ENCODE measurements at places on chromosomes 11 and 22.

DNA sequence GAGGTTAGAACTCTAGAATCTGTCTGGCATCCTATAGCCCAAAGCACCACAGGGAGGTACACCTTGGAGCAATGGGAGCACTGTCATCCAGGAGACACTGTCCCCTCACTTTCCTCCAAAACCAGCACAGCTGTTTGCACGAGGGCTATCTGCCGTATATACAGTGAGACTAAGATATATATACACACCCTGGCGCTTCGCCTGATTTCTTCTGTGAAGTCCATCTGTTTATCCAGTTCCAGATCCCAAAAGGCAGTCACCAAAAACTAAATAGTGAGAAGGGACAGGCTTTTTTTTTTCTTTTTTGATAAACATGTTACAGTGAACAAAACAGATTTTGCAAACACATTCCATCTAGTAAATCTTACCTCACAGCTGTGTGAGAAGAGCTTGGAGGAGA, 68.5 kb downstream of the ARFGAP2 start:
- DNase-seq: no peak

DNA sequence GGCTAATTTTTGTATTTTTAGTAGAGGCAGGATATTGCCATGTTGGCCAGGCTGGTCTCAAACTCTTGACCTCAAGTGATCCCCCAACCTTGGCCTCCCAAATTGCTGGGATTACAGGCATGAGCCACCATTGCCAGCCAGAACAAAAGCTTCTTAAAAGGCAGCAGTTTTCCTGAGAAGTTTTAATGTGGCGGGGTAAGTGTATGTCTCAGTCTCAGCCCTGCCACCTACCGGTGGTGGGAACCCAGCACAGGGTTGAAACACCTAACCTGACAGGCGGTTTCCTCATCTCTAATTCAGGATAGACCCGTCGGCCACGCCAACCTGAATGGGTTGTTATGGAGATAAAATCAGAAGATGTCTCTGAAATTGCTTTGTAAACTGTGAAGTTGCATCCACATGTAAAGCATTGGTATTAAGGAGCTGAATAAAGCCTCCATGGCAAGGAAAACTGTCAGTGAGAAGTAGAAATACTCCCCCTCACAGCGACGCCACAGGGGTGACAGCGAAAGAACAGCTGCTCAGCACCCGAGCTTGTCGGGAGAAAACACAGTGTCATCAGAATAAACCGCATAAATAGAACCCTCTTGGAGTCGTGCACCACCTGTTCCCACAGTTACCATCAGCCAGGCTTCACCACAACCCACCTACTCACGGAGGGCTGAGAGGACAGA, 165.9 kb upstream of the NCAM1 start:
- DNase-seq: no peak

GRCh38 chr11:28981381-28981780, 873.2 kb downstream of the METTL15 start:
- DNase-seq: no peak

- DNase-seq: no peak
Observed at GRCh38 chr11:64918017-64918416, 1.0 kb upstream of the ATG2A start.

GRCh38 chr11:63961608-63962412, 12.6 kb upstream of the COX8A start:
- DNase-seq: peak; percentile 76

- DNase-seq: no peak
Observed at GRCh38 chr11:69138265-69138664, 17.5 kb upstream of the SMIM38 start.

- no peak for DNase-seq
Observed at GRCh38 chr11:87832211-87832610, 343.0 kb downstream of the RAB38 start.

- peak; percentile 20 for DNase-seq
Observed at GRCh38 chr11:22634897-22635629, 9.4 kb upstream of the FANCF start.

DNA sequence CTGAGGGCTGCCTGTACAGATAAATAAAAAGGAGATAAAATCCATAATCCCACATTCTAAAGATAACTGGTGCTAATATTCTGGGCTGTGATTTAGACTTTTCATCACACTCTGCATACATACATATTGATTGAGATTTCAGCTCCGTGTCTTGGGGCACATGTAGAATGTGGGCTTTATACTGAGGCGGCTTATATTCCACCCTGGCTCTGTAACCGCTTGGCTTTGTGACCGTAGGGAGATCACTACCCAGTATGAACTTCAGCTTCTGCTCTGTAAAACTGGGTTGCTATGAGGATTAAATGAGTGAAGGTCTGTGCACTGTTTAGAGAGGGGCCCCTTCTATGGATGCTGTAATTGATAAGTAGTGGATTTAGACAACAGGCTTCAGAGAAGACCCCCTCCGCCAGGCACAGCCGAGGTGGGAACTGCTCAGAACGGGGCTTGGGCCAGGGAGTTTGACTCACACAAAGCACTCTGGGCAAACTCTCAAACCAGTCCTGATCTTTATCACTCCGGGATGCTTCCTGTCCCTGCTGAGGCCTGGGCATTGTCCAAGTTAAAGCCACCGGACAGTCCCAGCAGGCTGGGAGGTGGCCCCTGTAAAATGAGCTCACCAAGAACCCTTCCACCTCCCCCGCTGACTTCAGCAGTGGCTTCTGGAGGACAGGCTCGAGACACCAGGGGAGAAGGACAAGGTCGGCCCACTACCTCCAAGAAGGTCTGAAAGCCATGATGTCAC, 17.2 kb downstream of the KIAA1671 start:
- DNase-seq: no peak

DNA sequence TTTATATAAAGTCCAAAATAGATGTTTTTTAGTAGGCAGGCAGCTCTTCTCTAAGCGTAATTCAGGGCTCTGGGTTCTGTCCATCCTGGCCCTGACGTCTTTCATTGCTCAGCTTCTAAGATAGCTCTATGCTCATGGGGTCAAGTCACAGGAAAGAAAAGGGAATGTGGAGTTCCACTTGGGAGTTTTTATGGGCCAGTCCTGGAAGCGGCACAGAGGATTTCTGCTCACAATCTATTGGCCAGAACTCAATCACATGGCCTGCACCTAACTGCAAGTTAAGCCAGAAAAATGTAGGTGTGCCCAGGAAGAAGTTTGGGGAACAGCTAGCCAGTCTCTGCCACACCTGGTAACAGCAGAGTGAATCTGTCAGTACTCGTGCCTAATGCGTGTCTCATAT, 7.4 kb upstream of the ZBTB16 start:
- DNase-seq: no peak

GRCh38 chr11:32527261-32528175, 56.1 kb upstream of the EIF3M start:
- no peak for DNase-seq

DNA sequence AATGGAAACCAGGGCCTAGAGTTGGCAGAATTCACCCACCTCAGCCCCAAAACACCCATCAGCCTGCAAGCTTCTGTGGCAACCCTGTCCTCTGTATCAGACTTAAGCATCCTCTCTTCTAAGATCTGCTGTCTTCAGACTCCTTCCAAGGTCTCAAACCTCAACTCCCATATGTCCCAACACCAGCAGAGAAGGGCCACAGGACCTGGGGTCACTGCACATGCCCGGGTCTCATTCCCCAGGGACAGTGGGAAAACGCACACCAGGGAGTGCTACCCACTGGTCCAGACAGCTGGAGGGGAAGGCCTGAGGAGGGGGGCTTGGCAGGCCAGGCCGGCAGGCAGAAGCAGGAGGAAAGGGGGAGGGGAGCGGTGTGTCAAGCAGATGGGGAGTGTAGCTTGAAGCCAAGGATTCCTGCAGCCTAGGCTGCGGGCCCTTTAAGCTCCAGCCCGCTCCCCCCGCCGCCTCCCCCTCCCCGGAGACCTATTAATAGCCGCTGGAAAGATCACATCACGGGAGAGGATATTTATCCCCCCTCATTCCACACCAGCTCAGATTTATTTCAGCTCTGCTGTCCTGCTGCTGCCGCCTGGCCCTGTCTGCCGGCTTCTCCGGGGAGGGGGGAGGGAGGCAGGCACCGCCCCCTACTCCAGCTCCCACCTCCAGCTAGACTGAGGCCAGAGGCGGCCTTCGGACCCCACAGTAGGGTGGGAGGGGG, 16.7 kb downstream of the BCL9L start:
- no peak for DNase-seq

DNA sequence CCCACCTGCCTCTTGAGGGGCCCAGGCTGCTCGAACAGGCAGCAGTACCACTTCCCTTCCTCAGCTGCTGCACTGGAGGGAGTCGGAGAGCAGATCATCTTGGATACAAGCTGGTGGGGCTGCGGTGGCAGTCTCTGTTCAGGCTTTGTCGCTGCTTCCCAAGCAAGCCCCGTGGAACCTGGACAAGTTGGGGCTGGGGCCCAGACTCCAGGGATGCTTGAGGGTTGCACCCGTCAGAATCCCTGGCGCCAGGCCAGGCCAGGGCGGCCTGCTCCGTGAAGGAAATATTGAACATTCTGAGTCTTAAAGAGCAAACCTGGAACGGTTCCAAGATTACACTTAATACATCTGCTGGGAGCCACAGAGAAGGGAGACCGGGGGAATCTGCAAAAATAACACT, 310.1 kb upstream of the SORL1-AS1 start:
- peak; percentile 22 for DNase-seq

GRCh38 chr11:61172356-61172755, 11.1 kb upstream of the VPS37C start:
- no peak for DNase-seq

- no peak for DNase-seq
Observed at GRCh38 chr11:34223021-34223813, 117.8 kb downstream of the NAT10 start.

- DNase-seq: peak; percentile 77
Observed at GRCh38 chr11:34344768-34345539, 12.9 kb downstream of the ABTB2 start.

DNA sequence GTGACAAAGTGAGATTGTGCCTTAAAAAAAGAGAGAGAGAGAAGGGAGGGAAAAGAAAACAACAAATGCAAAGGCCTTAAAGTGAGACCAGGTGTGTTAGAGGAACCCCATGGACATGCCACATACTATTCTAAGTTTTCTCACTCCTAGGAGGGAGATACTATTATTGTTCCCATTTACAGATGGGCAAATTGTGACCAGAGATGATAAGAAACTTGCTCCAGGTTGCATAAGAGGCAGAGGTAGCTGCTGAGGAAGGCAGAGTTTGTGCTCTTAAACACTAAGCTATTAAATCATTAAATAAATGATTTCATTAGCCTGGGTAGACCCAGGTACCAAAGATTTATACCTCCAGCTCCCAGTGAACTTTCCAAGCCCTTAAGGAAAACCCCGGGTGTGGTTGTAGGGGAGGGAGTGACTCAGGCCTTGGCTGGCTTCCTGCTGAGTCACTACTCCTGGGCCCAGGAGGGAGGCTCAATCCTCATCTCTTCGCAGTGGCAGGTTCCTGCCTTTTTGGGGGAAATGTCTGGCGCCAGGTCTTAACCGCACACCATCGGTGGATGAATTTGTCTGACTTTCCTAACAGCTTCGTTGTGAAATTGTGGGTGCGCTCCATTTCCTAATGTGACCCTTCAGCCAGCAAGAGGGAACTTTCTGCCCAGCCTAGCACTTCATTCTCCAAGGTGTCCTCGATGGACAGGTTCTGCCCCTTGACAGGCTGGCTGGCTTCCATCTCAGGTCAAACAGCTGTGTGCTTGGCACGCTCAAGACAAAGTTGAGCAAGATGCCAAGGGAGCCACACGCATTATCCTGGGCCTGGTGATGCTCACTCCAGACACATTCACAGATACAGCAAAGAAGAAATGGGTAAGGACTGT, 33.4 kb upstream of the PTPRJ start:
- DNase-seq: no peak

- DNase-seq: no peak
Observed at GRCh38 chr22:30277547-30278344, 11.1 kb upstream of the OSM start.

- DNase-seq: no peak
Observed at GRCh38 chr11:28346721-28347120, 238.5 kb downstream of the METTL15 start.

GRCh38 chr11:10456519-10456918, 1.5 kb downstream of the AMPD3 start:
- DNase-seq: no peak

- DNase-seq: no peak
Observed at GRCh38 chr22:24005201-24005600, at the start of gene GSTT4. TSS of gene GSTT4 (minus strand) at chr22:24005453. CDS start at chr22:24005356, 97 bp downstream.

GRCh38 chr22:17949642-17950473, 74.5 kb downstream of the MICAL3 start:
- DNase-seq: no peak

Measured in NCI-H2029 (cell line).